ENCODE measurements at places on chromosomes 4 and X.

GRCh38 chr4:7770224-7771050 lies 169.2 kb downstream of the AFAP1 start:
- DNase-seq: no peak

DNA sequence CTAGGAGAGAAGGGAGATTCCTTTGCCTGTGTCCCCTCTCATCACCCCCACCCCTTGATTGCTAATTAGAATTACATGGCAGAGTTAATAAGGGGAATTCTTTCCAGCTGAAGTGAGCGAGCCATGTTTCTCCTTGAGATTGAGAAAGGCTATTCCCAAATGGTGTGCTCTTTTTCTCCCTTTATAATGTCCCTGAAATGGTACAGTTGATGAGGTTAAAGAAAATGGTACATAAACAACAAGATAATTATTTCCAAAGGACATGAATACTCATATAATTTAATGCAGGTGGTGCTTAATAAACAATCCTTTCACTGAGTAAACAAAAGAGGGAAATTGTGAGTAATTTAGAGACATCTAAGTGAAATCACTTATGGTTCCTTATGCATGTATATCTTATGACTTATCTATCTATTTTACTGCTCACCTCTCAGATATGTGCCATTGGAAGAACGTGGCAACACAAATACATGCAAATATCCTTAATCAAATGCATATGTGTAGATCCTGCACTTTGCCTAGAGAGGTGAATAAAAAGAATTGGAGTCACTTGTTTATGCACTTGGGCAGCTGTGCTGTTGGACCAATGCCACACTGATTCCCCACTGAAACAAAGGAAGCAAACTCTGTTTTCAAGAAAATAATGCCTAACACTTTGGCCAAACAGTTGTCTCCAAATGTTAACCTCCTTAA lies 106.6 kb upstream of the WDR44 start:
- DNase-seq: no peak

GRCh38 chrX:101462892-101463291 lies 22.4 kb upstream of the ARMCX4 start:
- DNase-seq: no peak

DNA sequence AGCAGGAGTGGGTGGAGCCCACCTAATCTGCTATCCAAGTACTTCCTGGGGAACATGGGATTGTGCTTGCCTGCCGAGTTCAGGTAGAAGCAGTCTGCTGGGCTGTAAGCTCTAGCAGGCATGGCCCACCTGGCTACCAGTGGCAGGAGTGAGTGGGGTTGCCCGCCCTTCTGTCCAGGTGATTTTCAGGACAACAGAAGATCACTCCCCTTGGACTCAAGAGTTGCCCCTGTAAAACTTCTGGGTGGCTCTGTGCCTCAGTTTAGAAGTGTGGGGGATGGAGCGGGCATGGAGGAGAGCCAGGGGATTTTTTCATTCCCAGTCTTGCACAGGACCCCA lies 43.5 kb downstream of the NDST3 start:
- DNase-seq: no peak

GRCh38 chrX:153064061-153064460 lies 7.8 kb downstream of the PNMA3 start:
- DNase-seq: no peak

- no peak for DNase-seq
Observed at GRCh38 chr4:153589703-153590595, 94.1 kb upstream of the TLR2 start.

GRCh38 chrX:131521824-131522223 lies 22.1 kb upstream of the OR13H1 start:
- no peak for DNase-seq

DNA sequence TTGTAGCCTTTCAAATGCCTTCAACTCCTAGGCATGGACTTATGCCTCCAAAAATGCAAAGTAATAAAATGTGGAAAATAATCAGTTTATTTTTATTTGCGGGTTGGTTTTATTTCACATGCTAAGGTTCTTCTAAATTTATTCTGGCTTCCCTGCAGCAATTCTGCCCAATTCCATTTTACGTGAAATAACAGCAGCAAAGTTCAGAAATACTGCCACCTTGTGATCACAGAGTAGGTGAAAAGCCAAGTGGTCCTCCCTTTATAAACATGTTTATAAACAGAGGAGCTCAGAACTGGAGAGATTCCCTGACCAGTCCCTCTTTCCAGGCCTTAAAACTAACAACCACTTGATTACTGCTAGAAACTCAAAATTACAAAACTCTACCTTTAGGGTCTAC lies 14.7 kb upstream of the DCHS2 start:
- no peak for DNase-seq

- DNase-seq: no peak
Observed at GRCh38 chr4:150231107-150231770, 153.0 kb downstream of the DCLK2 start.

GRCh38 chr4:127667116-127667515 lies 34.4 kb downstream of the INTU start:
- no peak for DNase-seq

GRCh38 chr4:44760142-44760898 lies 34.0 kb upstream of the GNPDA2 start:
- DNase-seq: no peak

- no peak for DNase-seq
Observed at GRCh38 chr4:40363382-40363920, 28.3 kb downstream of the CHRNA9 start.

DNA sequence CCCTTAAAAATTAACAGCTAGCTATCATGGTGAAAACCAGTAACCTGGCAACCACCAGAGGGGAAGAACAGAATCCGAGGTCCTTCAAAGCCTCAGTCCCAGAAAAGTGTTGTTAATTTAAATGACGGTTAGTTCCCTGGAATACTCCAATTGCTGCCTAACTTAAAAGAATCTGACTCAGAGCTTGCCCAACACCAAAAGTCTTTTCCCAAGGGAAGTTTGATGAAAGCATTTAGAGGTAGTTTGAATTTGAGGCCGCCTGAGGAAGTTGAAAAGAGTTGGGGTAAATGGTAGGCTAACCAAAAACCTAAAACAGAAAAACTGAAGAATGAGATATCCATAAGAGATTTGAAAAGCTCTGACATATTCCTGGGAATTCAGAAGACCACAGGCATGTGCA lies 46.6 kb downstream of the IL13RA2 start:
- DNase-seq: no peak

- no peak for DNase-seq
Observed at GRCh38 chrX:136635235-136635634, 12.7 kb upstream of the CD40LG start.

GRCh38 chrX:73944563-73944908 lies 359.4 kb upstream of the ZCCHC13 start:
- no peak for DNase-seq

- DNase-seq: no peak
Observed at GRCh38 chr4:141077611-141078225, 55.6 kb downstream of the RNF150 start.

DNA sequence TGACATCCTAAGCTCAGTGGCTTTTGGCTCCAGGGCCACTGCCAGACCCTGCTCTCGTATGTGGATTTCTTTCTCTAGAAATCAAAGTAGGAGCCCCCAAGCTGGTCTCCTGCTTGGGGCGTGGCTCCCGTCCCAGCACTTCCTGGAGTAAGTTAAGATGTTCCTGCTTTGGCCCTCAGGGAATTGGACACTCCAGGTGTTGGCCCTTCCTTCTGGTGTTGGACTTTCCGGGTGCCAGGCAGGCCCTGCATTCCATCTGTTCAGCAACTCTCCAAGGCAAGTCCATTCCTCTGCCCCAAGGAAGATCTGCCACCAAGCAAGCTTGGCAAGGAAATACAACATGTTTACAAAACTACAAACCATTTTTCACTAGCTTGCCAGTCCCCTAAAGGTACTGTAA lies 22.1 kb upstream of the GPC4 start:
- no peak for DNase-seq

DNA sequence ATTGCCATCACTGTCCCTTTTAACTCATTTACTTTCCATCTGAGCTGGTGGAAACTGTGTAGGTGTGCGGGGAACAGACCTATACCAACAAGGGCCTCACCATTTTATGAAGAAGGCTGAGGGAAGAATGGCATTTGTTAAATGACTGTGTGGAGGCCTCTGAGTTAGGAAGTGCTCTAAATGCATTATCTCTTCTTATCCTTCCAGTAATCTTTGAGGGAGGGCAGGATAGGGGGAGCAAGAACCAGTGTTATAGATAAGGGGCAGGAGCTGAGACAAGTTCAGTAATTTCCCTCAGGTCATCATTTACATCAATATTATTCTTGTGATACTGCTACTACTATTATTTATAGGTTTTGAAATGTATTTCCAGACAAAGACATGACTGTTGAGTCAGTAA lies 122.4 kb upstream of the PDLIM3 start:
- DNase-seq: no peak

GRCh38 chr4:76484654-76485053 lies 49.6 kb downstream of the SHROOM3 start:
- DNase-seq: no peak

GRCh38 chr4:102345795-102346100 lies 466 bp upstream of the SLC39A8 start:
- no peak for DNase-seq

DNA sequence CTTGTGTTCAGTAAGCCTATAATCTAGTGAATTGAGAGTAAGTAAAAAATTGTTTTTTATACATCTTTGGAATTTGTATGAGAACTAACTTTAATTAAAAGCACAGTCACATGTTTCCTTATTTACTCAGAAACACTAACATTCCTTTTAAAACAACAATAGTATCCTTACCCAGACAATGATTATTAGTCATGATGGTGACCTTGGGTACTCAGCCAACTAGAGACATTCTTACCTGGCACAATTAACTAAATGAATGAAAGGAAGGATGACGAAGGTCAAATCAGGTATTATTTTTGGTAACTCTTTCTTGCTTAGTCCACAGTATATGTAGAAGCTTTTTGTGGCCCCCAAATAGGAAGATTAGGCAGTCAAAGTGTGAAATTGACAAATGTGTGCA lies 901.0 kb downstream of the FAT4 start:
- DNase-seq: no peak

- DNase-seq: no peak
Observed at GRCh38 chr4:183304067-183304466, 16.0 kb downstream of the CLDN22 start.

DNA sequence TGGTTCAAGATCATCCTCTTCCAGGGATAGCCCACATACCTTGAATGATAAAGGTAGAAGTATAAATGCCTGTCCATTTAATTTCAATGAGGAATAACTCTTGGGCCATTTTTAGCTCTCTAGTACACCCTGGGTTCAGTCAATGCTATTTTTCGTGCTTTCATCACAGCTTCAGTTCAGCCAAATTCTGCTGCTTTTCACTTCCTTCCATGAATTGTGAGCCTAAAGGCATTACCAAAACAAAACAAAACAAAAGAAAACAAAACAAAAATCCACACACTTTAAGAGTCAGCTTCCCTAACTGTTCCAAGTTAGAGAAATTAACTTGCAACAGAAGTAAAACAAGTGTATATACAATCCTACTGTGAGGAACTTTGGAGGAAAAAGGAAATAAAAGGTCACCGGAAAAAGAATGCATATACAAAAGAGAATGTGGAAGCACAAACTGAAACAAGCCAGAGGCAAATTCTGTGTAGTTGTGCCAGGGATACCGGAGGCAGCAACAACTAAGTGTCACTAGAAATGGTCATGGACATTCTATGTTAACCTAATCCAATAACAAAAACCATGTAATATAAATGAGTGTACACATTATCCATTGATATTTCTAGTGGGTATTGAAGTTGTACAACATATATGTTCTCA lies 423.1 kb downstream of the KCTD8 start:
- DNase-seq: no peak

- no peak for DNase-seq
Observed at GRCh38 chrX:13369256-13370030, 49.6 kb upstream of the ATXN3L start.

GRCh38 chrX:21678048-21678612 lies 20.0 kb upstream of the KLHL34 start:
- DNase-seq: no peak

DNA sequence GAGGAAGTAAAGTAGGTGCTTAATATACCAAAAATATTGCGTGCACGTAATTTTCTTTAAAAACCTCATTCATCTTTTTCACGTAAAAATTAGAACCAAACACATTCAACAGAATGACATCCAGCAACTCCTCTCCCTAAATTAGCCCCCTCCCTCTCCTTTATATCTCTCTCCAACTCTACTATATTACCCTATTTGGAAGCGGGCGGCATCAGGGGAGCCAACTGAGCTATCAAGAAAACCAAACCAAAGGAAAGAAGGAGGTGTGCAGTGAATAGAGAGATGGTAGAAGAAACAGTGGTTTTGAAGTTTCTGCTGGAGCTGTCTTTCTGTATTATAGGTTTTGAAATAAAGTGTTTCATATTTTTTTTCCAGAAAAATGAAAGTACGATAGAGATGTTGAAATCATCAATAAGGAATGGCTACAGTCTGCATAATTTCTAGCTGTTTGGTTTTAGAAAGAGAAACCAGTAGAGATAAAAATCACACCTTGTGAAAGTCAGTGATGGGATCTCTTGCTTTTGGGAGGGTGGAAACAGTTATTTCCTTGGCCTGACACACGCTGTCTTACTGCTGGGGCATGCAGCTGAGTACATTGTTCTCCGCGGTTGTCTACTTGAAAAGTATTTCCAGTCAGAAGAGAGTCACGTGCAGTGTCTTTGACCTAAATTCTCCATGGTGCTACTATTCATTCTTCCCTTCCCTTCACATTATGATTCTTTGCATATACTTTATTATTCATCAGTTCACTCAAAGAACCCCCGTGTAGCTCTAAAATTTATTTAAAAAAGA lies 94.1 kb upstream of the WDR17 start:
- DNase-seq: no peak

DNA sequence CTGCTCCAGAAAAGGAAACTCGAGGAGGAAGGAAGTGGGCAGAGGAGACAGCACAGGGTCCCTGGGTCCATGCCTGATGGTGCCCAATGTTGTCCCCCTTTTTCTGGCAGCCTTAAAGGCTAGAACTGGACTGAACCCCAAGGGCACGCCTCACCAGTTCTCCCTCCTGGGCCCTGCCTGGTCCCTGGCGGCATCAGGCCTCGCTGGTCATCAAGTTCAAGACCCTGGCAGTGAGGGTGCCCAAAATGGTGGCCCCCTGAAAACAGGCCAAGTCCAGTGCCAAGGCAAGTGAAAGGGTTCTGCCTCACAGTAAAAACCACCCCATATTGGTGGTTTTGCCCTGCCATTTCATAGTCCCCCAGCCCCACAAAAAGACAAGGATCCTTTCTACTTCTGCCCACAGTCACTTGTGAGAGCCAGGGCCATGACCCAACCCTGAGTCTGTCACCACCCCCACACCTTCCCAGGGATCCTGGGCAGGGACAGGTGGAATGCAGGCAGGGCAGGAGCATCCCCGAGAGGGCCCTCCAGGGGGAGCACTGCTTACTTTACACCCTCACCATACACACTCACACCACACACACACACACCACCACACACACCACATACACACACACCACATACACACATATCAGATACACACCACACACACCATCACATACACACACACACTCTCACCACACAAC lies 107.6 kb downstream of the DCTD start:
- DNase-seq: no peak

GRCh38 chrX:4268676-4269075 lies 555.2 kb upstream of the PRKX start:
- DNase-seq: no peak

DNA sequence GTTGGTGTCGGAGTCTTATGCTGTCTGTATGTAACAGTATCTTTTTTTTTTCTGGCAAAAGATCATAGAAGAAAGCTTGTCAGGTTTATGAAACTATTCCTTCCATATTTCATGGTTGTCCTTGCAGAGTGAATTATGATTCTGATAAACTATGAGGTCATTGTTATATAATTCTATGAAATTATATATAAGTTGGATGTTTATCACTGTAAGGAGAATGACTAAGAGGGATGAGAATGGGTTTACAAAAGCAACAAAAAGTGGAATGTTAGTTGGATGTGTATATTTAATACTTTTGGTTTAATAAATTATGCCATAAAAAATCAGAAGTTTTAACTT lies 43.1 kb downstream of the RAPGEF2 start:
- DNase-seq: no peak
